Anterior cingulate cortex (tissue), 58 donors: ENCODE measurements at places on chromosomes 12 and 14.

DNA sequence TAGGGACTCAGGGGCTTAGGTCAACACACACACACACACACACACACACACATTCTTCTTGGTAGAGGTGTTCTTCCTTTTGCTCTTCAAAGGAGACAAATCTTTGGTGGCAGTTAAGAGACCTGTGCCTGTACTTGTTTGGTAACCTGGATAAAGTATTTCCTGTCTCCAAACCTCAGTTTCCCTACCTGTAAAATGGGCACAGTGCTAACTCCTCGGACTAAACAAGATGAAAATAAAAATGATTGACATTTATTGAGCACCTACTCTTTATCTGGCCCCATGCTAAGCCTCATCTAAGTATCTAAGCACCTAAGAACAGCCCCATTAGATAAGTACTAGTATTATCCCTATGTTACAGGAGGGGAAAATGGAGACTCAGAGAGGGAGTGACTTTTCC is 220.8 kb upstream of the MYL2 start:
- DNase-seq = no peak

GRCh38 chr14:73236157-73236556 is 1.1 kb upstream of the PAPLN start:
- DNase-seq = no peak

DNA sequence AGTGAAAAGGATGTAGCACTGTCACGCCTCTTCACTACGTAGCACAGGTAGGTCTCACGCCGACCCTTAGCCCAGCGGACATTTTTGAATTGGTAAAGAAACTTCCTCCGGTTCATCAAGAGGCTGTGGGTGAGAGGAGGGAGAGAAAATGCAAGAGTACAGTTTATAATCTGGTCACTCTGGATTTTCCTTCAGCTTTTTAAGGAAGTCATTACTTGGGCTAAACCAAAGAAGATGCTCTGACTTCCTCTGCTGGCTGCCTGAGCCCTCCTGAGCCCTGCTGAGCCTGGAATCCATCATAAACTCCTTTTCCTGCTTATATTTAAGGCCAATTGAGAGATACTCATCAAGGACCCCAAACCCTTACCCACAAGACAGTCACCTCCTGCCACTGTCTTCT is 5.8 kb downstream of the AICDA start:
- no peak for DNase-seq

DNA sequence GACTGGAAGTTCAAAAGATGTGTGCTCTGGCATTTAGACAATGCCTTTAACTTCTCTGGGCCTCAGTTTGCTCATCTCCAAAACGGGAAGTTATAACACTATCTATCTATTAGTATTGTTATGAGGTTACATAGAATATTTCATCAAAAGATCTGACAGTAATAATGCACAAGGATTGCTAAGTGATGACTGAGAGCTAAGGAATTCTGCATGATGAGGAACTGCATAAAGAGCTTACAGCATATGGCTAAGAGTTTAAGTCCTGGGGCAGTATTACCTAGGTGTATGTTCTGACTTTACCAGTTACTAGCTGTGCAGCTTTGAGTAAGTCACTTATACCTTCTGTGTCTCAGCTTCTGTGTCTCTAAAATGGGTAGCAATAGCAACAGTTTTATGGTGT is 160.1 kb upstream of the TMPO start:
- DNase-seq = no peak

GRCh38 chr12:19189522-19189921 is 60.0 kb downstream of the PLEKHA5 start:
- DNase-seq = no peak

GRCh38 chr14:77039285-77040058 is 11.0 kb upstream of the IRF2BPL start:
- DNase-seq = no peak
